Activated CD4-positive, alpha-beta memory T cell treated with anti-CD3 and anti-CD28 coated beads for 36 hours (primary cell): ENCODE measurements at places on chromosomes 4 and X. TPM values are rescaled to one million over a fixed set of nuclear protein-coding genes. Genes with fewer than 3 reads are reported as not detected.

The CXCL6 gene
- total RNA-seq = not detected

The TXK gene
- 18.4 TPM for total RNA-seq

The SLC34A2 gene
- not detected for total RNA-seq

The FGFBP2 gene
- total RNA-seq = 0.43 TPM

The NUDT10 gene
- 1.2 TPM for total RNA-seq
